ENCODE measurements at places on chromosomes 13 and 19. TPM values are rescaled to one million over a fixed set of nuclear protein-coding genes. Genes with fewer than 3 reads are reported as not detected.

GRCh38 chr19:16420781-16421386 lies 50.9 kb downstream of the EPS15L1 start:
- DNase-seq, result no peak

- no peak for DNase-seq
Measured at GRCh38 chr13:38483623-38484022, 134.0 kb downstream of the UFM1 start.

GRCh38 chr19:12676384-12676792 lies 5.3 kb downstream of the DHPS start:
- DNase-seq, result peak; percentile 92

DNA sequence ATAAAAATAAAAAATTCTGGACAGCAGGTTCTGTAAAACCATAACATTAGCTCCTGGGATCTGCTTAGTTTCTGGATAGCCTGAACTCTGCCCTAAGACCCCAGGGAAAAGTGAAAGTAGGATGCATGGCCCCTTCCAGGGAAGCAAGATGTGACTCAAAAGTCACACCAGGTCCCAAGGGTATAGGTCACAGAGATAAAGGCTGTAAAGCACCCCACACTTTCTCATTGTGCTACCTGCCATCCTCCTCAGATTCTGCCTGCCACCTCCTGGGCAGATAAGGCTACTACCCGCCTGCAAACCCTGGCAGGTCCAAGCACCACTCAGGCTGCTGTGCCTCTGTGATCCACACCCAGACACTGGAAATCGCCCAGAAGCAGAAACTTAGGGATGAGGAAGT lies 20.6 kb downstream of the FFAR2 start:
- DNase-seq, result no peak

DNA sequence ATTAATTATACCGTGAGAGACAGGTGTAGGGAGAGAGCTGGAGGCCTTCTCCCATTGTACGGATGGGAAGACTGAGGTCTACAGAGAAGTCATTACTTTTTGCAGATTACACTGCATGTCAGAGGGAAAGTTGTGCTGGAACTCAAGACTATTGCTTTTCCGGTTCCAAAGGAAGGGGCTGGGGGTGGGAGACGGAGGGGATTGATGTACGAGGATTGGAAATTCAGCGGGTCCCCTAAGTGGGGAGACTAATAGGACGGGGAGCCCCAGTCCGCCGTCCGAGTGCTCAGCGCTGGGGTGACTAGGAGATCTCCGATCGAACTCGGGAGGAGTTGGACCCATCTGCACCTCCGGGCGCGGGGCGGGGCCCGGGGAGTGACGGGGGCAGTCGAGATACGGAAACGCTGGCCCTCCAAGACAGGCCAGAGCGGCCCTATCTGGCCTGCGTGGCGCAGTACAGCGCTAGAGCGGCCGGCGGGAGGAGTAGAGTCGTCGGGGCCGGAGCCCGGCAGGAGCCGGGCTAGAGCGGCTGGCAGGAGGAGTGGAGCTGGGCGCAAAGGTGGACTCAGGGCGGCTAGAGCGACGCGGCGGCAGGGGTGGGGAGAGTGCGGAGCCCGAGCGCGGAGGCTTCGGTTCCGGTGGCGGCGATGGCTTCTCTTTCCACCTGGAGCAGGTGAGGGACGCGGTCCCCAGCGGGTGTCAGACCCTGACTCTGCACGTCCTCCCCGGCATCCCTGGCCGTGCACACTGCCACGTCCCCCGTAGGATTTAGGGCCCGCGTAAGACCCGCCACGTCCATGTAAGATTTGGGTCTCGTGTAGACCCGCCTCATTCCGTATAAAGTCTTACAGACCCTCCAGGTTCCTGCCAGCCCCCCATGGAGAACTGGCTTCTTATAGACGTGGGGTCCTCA lies 1.1 kb downstream of the ARHGEF1 start:
- DNase-seq, result peak; percentile 75

GRCh38 chr19:29770648-29771047 lies 41.1 kb upstream of the CCNE1 start:
- DNase-seq, result no peak

DNA sequence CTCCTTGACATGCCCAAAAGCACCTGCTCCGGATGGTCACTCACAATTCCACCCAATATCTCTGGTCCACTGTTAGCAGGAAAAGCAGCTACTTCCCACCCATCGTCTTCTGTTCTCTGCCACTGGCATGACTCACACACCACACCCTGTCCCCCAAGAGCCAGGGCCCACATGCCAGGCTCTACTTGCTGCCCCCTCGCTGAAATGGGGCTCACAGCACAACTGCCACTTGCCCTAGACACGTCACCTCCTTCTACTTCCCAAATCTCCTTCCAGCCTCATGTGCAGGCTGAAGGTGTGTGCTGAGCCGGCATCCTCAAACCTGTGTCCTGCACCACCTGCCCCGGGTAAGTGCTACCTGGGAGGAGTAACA lies 65.0 kb downstream of the TBC1D4 start:
- DNase-seq, result no peak

DNA sequence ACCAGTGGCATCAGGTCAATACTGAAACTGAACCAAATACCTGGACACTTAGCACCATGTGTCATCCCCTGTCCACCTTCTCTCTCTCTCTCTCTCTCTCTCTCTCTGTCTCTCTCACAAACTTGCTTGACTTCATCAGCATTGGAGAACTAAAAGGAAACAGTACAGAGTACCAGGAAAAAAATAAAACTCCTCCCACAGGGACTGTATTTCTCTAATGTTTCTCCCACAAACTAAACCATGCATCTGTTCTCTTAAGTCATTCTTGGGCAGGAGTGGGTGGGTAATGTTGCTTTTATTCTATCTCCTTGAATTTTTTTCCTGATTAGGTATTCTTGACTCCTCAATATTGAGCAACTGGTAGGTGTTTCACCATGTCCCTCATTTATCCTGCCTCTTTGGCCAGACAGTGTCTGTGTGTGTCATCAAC lies 112.9 kb upstream of the CACNA1A start:
- DNase-seq, result no peak

DNA sequence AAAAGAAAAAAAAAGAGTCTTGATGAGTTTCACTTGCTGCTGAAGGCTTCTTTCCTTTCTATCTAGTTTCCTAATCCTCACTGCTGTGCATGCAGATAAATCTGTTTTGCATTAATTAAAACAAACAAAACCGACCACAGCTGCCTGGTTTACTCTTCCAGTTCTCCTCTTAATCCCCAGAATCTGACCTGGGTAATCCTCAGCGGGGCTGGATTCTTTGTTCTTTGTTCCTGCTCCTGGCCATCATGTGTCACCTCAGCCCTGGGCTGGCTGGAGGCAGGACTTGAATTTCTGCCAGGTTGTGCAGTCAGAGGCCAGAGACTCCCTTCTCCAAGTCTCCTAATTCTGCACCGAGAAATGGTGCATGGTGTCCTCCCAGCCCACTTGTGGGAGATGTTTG lies 52.2 kb upstream of the CYP4F8 start:
- no peak for DNase-seq

- no peak for DNase-seq
Measured at GRCh38 chr13:86870444-86870843, 800.7 kb upstream of the SLITRK5 start.

DNA sequence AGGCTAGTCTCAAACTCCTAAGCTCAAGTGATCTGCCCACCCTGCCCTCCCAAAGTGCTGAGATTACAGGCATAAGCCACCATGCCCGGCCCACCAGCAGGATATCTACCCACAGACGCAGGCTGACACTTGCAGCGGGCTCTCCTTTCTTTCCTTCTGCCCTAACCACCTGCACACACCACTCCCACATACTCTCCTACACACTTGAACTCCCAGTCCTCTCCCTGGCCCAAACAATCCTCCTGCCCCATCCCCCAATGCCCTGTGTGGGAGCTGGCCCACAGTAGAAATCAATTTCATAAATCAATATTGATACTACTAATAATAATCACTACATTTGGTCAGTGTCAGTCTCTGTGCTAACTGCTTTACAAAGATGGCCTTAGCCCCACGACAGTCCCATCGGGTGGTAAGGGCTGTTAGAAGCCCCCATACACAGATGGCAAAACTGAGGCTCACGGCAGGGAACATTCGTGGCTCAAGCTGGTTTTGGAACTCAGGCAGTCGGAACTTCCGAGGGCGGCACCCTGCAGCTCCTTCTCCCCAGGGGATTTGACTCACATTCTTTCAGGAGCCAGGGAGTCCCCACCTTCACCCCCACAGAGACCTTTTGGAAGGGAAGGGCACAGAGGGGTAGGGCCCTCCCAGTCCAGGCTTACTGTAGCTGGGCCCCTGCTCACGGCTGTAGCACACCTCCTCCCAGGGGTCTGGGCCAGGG lies 3.4 kb upstream of the DPF1 start:
- no peak for DNase-seq

- DNase-seq, result no peak
Measured at GRCh38 chr19:58480831-58481230, 4.7 kb downstream of the ZNF446 start.

DNA sequence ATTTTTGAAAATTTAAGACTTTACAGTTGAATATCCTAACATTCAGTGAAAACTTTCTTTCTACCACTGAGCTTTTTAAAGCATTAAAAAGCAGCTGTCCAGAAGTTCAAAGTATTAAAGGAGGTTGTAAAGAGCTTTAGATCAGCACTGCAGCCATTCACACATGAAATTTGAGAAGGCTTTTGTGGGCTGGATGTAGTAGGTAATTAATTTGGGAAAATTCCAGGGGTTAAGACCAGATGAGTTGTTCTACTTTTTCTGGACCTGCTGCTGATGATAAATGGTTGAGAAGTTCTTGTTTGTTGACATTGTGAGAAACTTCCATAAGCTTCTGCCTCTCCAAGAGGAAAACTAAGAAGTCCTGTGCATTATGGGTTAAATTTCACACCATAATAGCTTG lies 1779.6 kb upstream of the PRR20A start:
- DNase-seq, result no peak

GRCh38 chr19:31271306-31271911 lies 77.8 kb downstream of the TSHZ3 start:
- DNase-seq, result peak; percentile 5

- no peak for DNase-seq
Measured at GRCh38 chr19:13128583-13128982, 10.5 kb downstream of the NACC1 start.

DNA sequence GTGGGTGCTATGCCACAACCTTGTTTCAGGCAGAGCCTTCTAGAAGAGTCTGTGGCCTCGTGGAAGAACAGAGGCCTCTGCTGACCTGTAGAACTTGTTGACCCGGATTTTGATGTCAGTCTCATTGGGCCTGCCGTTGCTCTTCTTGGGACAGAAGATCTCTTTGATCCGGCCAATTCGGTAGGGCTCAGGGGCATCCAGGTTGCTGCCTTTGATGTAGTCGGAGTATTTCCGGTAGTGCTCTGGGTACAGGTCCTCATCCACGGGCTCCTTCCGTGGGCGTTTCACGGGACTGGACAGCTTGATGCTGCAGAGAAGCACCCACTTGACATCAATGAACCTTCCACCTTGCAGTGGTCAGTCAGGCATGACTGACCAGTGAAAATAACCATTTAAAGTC lies 24.0 kb upstream of the EIF3G start:
- no peak for DNase-seq

Gene C19orf18
- not detected for total RNA-seq

Gene SPACA4
- not detected for total RNA-seq

Gene PDX1
- not detected for total RNA-seq

Gene GIPC3
- 0.56 TPM for total RNA-seq

Gene CYP2A6
- total RNA-seq, result not detected

Gene KIR3DL2
- 0.36 TPM for total RNA-seq

Gene FBXO27
- total RNA-seq, result 14.6 TPM

Gene CILP2
- 0.44 TPM for total RNA-seq

All from omental fat pad (tissue), 4 donors.